NCI-H460 (cell line): ENCODE measurements at places on chromosomes 7 and 10.

DNA sequence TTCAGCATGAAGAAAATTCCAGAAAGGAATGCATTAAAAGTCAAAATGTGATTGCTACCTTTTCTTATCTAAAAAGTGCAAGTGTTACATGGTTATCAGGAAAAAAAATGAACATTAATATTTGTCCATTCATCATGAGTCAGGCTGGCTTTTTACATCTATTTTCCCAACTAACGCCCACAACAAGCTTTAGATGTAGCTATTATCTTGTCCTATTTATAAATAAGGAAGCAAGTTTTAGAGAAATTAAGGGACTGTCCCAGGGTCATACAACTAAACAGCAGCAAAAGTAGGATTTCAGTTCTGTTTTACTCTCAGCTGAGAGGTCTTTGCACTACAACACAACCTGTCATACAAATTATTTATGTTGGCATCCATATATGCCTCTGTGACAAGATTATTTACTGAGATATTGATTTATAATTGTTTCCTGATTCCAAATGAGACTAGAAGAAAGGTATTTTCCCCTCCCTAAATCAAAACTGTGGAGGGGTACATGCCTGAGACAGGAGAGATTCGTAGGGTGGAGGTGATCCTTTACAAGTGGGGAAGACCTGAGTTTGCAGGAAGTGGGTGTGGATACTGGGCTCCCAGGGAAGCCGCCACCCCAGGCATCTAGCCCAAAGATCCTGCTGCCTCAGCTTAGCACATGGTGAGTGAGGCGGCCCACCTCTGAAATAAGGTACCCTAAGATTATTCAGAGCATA, 57.2 kb upstream of the ARID5B start:
- no peak for DNase-seq

GRCh38 chr7:20597339-20597738, 18.1 kb upstream of the ABCB5 start:
- no peak for DNase-seq

DNA sequence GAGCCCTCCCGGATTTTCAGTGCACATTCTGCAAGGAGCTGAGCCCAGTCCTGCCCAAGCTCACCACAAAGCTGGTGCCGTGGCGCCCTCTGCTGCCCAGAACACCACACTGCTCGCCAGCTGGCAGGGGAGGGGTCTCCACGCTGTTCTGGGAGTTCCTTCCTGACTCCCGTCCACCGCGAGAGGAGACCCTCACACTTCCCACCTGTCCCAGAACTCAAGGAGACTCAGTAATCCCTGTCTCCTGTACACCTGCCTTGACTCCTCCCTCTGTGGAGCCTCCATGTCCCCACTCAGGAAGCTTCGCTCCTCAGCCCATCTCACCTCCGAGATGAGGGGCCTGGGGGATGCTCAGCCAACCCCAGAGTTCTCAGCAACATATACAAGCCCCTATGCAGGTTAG, 11.3 kb downstream of the C10orf105 start:
- peak; percentile 37 for DNase-seq

- no peak for DNase-seq
Observed at GRCh38 chr10:29078919-29079318, 210.0 kb upstream of the LYZL1 start.

GRCh38 chr7:151000897-151001495, 10.2 kb downstream of the NOS3 start:
- DNase-seq: no peak

GRCh38 chr7:44083796-44084195, 1.5 kb upstream of the POLM start:
- no peak for DNase-seq

DNA sequence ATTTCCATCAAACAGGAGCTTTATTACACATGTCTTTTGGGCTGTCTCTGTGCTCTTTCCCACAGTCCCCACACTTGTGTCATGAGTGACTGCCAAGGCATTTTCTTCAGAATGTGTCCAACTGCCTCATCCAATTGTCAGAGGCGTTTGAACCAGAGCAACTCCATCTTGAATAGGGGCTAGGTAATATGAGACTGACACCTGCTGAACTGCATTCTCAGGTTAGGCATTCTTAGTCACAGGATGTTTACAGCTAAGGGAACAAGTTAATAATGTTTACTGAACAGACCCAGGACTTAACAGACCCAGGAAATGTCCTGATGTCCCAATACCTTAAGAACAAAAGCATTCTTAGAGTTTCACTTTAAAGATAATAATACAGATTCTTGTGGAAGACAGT, 595.5 kb downstream of the REEP3 start:
- no peak for DNase-seq

DNA sequence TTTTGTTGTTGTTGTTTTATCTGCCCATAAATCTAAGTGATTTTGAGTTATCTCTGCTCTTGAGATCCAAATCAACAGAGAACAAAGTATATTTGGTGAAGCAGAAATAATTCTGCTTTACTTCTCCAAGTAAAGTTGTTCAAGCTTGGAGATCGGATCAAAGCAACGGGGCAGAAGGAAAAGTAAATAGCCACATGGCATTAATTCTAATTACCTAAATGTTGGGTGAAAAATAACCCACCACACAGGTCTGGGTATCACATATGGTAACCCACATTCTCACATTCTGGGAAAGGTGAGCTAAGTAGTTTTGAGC, 3.1 kb downstream of the NRP1 start:
- DNase-seq: no peak

DNA sequence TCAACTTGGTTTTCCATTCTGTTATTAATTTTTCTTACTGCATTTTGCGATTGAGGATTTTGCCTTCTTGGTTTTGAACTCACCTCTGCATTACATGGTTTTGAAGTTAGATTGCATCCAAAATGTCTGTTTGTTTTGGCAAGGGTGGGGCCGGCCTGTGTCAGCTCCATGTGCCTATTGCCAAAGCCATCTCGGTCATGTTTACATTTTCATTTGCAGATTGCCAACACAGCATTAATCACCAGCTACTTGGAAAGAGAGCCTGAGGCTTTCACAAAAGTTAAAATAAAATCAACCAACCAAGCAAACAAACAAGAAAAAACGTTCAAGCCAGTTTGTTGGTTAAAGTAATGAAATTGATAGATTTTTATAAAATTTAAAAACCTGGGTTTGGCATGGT, 695.8 kb downstream of the TYW1 start:
- peak; percentile 13 for DNase-seq

DNA sequence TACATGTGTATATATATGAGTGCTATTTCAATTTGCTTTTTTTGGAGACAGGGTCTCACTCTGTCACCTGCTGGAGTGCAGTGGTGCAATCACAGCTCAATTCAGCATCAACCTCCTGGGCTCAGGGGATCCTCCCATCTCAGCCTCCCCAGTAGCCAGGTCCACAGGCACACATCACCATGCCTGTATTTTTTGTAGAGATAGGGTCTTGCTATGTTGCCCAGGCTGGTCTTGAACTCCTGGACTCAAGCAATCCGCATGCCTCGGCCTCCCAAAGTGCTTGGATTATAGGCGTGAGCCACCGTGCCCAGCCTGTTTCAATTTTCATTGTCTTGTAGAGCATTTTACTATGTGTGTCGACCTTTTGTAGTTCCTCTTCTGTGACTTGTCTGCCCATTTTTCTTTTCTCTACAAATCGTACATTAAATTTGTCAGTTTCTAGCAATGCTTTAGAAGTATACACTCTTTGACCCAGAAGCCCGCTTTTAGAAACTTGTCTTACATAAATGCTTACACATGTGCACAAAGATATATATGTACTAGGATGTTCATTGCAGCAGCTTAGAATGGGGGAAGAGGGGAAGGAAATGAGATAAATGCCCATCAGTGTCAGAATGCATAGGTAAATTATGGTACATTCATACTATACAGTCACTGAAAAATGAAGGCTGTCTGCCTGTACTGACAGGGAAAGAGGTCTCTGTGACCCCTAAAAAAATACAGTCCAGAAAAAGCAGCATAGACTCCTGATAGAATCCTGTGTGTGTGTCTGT, 12.2 kb upstream of the RFC2 start:
- no peak for DNase-seq

- DNase-seq: no peak
Observed at GRCh38 chr7:38051786-38052185, 126.3 kb upstream of the STARD3NL start.

- DNase-seq: no peak
Observed at GRCh38 chr10:70675496-70676161, 3.3 kb downstream of the ADAMTS14 start.

DNA sequence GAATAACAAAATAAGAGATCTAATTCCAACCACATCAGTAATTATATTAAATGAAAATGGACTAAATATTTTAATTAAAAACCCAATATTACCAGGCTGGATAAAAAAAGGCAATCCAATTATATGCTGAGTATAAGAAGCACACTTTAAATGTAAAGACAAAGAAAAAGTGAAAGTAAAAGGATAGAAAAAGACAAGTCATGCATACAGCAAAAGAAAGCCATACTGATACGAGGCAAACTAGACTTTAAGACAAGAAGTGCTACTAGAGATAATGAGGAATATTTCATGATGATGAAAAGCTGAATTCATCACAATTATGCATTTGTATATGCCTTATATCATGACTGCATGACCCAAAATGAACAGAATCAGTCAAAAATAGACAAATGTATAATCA, 628.6 kb downstream of the PHTF2 start:
- no peak for DNase-seq

- DNase-seq: no peak
Observed at GRCh38 chr10:125783957-125784356, 8.3 kb upstream of the MMP21 start.

DNA sequence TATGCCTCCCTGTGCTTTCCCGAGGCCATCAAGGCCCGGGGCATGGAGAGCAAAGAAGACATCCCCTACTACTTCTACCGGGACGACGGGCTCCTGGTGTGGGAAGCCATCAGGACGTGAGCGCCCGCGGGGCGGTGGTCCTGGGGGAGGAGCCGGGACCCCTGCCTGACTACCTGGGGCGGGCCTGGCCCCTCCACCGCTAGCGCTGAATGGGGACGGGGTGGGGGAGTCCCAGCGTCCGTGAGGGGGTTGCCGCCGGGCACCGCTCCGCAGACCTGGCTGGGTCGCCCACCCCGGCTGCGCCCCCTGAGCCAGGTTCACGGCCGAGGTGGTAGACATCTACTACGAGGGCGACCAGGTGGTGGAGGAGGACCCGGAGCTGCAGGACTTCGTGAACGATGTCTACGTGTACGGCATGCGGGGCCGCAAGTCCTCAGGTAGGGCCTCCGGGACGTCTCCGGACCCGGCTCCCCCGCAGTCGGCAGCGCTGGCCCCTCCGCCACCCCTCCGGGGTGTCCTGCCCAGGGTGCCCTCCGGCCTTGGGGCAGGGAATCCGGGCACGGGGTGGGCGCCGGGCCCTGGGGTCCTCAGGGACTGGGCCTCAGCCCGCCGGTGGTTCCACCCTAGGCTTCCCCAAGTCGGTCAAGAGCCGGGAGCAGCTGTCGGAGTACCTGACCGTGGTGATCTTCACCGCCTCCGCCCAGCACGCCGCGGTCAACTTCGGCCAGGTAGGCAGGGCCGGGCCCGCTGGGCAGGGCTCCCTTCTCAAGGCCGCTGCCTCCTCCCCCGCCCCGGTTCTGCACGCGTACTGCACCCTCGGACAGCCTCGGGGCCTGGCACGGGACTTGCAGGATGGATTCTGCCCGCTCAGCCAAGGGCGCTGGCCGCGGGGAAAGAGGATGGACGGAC, 69.3 kb downstream of the ALOX5 start:
- DNase-seq: no peak

DNA sequence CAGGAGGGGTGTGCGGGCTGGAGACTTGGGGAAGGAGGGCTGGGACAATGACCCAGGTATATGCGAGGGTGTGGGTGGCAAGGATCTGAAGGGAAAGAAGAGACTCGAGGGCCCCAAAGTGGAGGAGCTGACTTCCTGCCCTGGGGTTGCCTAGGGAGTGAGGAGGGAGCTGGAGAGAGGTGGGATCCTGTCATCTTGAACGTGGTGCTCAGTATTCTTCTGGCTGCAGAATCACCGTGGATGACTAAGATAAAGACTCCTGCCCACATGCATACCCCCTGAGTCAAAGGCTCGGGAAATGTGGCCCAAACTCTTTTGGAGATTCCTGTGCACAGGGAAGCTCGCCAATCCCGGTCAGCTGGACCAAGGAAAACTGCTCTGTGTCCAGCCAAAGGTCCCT, 31.2 kb downstream of the COL17A1 start:
- DNase-seq: no peak

DNA sequence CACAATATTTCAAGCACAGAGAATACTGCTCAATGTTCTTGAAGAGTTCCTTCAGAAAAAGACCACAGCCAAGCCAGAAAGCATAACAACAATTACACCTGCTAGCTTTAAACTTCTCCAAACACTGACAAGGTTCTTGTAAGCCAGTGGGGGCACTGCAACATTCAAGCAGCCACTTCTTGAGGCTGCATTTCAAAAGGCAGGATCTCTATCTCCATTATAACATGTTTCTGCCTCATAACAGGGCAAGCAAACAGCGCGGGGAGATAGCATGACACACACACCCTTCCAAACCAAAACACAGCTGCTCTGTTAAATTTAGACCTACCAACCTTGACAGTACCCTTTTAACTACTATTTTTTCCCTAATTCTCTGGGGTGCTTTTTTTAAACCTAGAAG, 30.8 kb downstream of the CHCHD3 start:
- DNase-seq: no peak

GRCh38 chr10:61541960-61542359, 88.8 kb upstream of the TMEM26 start:
- no peak for DNase-seq

- DNase-seq: peak; percentile 60
Observed at GRCh38 chr7:75762350-75762917, 9.6 kb downstream of the CCL26 start.

- no peak for DNase-seq
Observed at GRCh38 chr10:29862923-29863614, 196.3 kb downstream of the JCAD start.

- no peak for DNase-seq
Observed at GRCh38 chr10:70562036-70562755, 40.3 kb downstream of the PRF1 start.
